ENCODE measurements at places on chromosomes 7 and 10.

- DNase-seq: no peak
These were observed 104.4 kb upstream of the ZNF92 start for GRCh38 chr7:65269150-65269856.

DNA sequence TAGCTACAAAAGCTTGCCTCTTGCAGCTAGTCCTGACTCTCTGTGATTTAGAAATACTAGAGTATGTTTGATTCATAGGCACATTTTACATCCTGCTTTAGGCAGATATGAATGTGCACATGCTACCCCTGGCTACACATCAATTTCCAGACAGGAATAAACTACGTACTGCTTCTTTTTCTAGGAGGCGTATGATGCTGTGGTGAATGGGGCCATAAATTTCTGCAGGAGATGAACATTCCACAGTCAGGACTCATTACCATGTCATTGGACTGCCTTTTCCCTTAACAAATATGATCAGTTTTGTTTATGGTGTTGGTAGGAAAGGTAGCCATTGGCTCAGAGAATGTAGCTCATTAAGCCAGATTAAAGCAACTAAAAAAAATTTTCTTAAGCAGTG is 50.1 kb upstream of the IFRD1 start:
- DNase-seq: no peak

DNA sequence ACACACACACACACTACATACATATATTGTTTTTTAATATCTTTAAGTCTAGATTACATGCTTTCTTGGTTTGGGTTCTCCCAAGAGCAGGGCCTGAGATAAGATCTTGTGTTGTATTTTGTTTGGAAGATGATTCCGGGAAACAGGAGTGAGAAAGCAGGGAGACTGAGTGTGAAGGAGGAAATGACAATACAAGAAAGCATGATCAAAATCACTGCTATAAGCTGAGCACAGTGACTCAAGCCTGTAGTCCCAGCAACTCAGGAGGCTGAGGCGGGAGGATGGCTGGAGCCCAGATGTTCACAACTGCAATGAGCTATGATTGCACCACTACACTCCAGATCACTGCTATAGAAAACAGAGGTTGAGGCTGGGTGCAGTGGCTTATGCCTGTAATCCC is 267.6 kb downstream of the SKIDA1 start:
- DNase-seq: no peak

GRCh38 chr10:71755179-71755879 is 18.0 kb downstream of the VSIR start:
- DNase-seq: no peak

- DNase-seq: no peak
These were observed 151.6 kb downstream of the NOC3L start for GRCh38 chr10:94211169-94211510.

- DNase-seq: peak; percentile 26
These were observed 64.2 kb downstream of the CUL2 start for GRCh38 chr10:35025916-35026315.

GRCh38 chr10:74932648-74933047 is 106.2 kb downstream of the KAT6B start:
- no peak for DNase-seq

- no peak for DNase-seq
These were observed 612 bp downstream of the HILPDA start for GRCh38 chr7:128456255-128456725.

GRCh38 chr10:122497241-122497640 is 35.9 kb downstream of the HTRA1 start:
- DNase-seq: no peak

- DNase-seq: no peak
These were observed 19.4 kb upstream of the ADGRA1 start for GRCh38 chr10:133068111-133069032.

GRCh38 chr7:129262324-129262723 is 37.5 kb downstream of the AHCYL2 start:
- DNase-seq: no peak

- peak; percentile 84 for DNase-seq
These were observed 77.0 kb downstream of the PFKFB3 start for GRCh38 chr10:6279540-6280267.

DNA sequence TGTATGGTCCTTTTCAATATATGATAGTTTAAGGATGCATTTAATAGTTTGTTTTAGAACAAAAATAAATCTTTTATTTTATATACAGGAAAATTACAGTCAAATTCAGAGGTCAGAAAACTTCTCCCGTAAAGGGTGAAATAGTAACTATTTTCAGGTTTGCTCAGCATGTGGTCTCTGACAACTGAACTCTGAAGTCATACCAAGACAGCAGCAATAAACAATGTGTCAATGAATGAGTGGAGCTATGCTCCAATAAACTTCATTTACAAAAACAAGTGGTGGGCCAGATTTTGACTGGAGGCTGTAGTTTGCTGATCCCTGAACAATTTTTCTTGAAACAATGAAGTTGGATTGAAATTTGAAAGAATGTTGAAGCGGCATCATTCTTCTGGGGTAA is 123.6 kb downstream of the ZNF248 start:
- DNase-seq: no peak

- DNase-seq: no peak
These were observed 624.8 kb downstream of the GRID1 start for GRCh38 chr10:85741626-85742300.

- no peak for DNase-seq
These were observed 249.2 kb downstream of the PARD3 start for GRCh38 chr10:34565934-34566333.

DNA sequence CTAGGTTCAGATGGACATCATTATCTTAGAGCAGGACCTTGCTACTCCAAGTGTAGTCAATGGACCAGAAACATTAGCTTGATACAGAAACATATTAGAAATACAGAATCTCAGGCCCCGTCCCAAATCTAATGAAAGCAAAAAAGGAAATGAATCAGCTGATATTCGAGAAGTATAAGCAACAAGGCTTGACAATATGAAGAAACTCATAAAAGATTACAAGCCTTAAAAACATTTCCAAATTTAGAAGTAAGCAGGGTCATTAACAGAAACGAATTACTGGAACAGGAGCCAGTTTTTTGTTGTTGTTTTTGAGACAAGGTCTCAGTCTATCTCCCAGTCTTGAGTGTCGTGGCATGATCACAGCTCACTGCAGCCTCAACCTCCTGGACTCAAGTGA is 40.5 kb upstream of the GSAP start:
- no peak for DNase-seq
